ENCODE measurements at places on chromosomes 13 and 19.

DNA sequence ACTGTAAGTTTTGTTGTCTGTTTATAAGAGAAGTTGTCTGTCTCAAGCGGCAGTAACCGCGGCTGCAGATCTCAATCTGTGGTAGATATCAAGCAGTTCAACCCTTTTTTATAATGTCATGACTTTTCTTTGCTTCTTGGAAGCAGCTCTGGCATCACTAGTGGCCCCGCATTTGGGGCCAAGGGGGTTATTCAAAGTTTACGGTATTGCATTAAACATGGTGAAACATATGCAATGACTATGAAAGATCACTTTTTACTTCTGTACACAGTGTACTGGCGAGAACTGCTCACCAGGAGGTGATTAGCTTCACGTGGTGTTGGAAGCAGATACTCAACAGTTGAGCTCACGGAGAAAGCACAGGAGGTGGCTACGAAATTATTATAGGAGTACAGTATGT lies 4.6 kb upstream of the FFAR3 start:
- DNase-seq, result no peak

DNA sequence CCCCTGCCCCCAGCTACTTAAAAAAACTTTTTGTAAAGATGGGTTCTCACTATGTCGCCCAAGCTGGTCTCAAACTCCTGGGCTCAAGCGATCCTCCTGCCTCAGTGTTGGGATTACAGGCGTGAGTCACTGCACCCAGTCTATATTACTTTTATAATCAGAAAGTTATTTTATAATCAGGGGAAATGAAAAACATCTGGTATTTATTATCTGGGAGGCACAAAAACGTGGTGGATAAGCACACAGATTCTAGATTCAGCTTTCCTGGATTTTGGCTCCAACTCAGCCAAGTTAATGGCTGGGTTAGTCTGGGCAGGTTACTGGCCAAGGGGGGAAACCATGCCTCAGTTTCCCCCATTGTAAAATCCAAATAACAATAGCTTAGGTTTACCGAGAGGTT lies 24.7 kb downstream of the KEAP1 start:
- no peak for DNase-seq

DNA sequence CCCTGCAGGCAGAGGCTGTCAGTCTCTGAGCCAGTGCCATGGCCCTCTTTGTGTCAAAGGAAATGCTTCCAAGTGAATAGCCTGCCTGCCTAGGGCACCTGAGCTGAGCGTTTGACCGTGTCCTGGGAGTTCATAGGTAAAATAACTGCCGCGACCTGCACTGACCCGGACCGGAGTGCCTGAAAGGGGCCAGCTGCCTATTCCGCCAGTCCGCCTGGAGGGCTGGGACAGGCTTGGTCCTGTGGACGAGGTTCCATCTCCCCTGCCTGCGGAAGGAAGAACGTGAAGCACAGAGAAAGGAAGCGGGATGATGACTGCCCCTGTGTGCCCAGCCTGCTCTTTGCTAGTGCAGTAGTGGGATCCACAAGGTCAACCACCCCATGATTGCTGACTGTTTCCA lies 17.5 kb upstream of the ZNF492 start:
- DNase-seq, result no peak

DNA sequence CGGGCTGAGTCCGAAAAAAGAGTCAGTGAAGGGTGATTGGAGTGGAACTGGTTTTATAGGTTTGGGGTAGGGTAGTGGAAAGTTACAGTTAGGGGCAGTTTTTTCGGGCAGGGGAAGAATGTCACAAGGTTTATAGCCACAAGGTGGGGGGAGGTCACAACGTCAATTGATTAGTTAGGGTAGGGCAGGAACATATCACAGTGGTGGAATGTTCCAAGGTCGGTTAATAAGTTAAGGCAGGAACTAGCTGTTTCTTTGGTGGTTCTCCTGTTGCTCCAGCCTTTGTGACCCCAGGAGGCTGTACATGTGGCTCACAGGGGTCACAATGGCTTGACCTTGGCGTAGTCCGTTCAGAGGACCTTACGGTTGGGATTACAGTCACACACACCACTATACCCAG lies 20.3 kb downstream of the RDH8 start:
- DNase-seq, result no peak

GRCh38 chr13:24004142-24004899 lies 107.0 kb upstream of the C1QTNF9B start:
- DNase-seq, result no peak

GRCh38 chr19:55649268-55650125 lies 1.5 kb downstream of the CCDC106 start:
- no peak for DNase-seq

GRCh38 chr13:41231786-41232185 lies 31.6 kb downstream of the MTRF1 start:
- DNase-seq, result no peak

- no peak for DNase-seq
Measured at GRCh38 chr13:46885018-46885417, 11.8 kb downstream of the HTR2A start.

GRCh38 chr13:111046590-111047141 lies 68.4 kb upstream of the ARHGEF7 start:
- DNase-seq, result no peak

DNA sequence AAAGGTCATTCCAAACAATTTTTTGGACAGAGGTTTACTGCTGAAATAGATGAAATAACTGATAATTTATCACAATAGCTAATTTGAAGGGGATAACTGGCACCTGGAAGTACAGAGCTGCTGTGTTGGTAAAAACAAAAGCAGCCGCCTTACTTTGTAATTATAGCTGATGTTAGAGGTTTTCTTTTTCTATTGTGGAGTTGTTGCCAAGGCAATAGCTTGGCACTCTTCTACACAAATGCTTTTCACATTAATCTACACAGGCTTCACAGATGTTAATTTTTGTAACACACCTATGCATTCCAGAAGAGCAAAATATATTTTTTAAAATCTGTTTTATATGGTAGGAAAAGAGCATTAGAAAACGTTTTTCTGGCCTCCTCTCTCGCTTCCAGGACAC lies 56.9 kb downstream of the LACC1 start:
- no peak for DNase-seq

DNA sequence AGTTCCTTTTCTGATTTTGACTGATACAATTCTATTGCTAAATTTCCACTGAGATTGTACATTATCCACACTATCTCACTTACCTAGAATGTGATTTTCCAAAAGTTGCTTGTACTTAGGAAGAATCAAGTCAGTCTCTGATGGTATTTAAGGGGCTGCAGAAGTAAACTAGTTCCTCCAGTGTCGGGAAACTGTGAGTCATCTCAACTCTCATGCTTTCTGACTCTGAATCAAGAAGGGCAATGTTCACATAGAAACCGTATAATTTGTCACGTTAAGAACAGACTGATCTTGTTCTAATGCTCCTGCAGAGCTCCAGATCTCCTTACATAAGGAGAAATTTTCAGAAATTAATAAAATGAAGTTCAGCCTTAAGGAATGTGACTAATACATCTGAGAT lies 369.3 kb downstream of the KLF5 start:
- no peak for DNase-seq

GRCh38 chr19:35608251-35608650 lies 4.3 kb upstream of the HAUS5 start:
- DNase-seq, result no peak

- no peak for DNase-seq
Measured at GRCh38 chr13:98301721-98302120, 124.7 kb upstream of the RNF113B start.

DNA sequence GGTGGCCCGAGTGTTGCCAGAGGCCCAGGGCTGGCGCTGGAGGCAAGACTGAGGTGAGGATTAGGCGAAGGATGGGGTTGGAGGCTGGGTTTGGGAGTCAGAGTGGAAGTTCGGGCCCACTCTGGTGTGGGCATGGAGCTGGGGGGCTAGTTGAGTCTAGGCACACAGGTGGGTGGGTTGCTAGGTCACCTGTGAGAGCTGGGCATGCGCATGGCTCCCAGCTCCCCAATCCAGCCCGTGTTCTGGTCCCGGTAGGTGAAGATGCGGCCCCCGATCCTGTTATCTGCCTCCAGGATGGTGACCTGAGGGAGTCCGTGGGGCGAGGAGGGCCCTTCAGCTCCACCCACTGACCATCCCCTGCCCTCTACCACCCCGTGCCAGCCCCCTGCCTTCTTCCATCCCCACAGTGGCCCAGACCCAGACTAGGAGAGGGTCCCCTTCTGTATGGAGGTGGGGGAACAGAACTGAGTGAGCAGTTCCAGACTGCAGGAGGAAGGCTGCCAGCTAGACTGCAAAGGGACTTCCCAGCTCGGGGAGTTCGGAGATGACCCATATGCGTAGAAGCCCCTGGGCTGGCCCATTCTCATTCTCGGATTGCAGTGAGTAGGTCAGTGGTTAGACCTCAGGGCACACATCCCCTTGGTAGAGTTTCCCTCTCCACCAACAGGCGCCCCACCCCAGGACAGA lies 1.7 kb downstream of the IL4I1 start:
- DNase-seq, result no peak
